MCF 10A (cell line): ENCODE measurements at places on chromosomes 2 and 18. TPM values are rescaled to one million over a fixed set of nuclear protein-coding genes. Genes with fewer than 3 reads are reported as not detected.

The CAPN14 gene
- total RNA-seq, result not detected in 2 replicates

The CSRNP3 gene
- 0.05 and 0.33 TPM in 2 replicates for total RNA-seq

The TMEM200C gene
- total RNA-seq, result not detected in 2 replicates

The CFC1 gene
- total RNA-seq, result not detected in 2 replicates

The IL1RN gene
- total RNA-seq, result 0.39 TPM in 1 of 2 replicates, not detected in the other
